ENCODE measurements at places on chromosomes 5 and 9.

DNA sequence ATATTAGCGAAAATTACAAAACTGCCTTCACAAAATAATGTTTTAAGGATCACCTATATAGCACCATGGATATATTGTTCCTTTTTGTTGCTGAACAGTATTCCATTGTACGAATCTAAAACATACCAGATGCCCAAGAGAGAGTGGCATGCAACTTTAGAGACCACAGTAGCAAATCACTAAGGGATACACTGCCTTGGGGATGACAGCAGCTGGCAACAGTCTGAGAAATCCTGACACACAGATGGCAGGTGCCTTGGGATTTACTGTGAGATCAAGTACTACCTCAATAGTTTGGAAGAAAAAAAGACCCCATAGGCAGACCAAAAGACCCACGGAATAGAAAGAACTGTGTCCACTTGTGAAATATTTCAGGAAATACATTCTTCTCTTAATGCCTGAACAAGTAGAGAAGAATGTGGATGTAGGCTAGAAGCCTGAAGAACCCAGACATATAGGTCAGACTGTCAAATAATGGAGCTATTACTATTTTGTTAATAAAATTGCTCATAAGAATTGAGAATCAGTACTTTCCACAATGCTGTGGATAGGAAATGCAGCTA lies 53.4 kb downstream of the PLPP1 start:
- DNase-seq, result no peak

- no peak for DNase-seq
Observed at GRCh38 chr9:133515615-133516255, 9.0 kb downstream of the MYMK start.

DNA sequence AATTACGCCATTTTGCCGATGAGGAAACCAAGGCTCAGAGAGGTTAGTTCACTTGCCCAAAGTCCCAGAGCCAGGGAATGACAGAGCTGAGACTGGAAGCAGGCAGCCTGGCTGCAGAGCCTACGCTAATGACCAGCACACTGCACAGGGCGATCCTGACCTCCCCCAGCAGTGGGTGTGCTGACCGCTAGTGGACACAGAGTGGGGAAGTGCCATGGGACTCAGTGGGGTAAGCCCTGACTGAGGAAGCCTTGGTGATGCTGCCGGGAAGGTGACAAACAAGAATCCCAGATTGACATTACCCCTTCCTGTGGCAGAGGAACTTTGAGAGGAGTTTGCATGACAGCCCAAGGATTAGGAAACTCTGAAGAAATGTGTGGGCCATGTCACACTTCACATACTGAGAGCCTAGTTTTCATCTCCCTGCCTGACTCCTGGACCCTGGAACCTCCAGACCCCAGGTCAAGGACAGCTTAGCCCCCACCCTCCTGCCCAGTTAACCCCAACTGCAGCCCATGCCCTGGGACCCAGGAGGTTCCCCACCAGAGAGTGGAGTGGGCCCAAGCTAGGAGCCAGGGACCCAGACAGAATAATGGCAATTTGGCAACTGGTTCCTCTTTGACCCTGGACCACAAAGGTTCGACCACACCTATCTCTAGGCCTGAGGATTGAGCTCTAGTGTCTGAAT lies 19.7 kb upstream of the CSF1R start:
- no peak for DNase-seq

DNA sequence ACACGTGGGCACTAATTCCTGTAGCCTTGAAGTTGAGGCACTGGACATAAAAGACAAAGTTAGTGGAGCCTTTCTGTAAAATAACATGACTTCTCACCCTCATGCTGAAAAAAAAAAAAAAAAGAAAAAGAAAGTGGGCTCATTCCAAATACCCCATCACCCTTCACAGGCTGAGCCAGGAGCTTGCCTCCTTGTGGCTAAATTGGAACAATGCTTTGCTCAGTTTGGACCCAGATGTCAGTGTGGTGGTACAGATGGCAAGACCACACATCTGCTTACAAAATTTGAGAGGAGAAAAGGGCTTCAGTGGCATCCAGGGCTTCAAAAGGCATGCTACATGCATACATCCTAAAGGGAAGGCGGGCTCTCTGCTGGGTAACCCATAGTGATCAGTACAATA lies 342.8 kb downstream of the EBF1 start:
- DNase-seq, result no peak

DNA sequence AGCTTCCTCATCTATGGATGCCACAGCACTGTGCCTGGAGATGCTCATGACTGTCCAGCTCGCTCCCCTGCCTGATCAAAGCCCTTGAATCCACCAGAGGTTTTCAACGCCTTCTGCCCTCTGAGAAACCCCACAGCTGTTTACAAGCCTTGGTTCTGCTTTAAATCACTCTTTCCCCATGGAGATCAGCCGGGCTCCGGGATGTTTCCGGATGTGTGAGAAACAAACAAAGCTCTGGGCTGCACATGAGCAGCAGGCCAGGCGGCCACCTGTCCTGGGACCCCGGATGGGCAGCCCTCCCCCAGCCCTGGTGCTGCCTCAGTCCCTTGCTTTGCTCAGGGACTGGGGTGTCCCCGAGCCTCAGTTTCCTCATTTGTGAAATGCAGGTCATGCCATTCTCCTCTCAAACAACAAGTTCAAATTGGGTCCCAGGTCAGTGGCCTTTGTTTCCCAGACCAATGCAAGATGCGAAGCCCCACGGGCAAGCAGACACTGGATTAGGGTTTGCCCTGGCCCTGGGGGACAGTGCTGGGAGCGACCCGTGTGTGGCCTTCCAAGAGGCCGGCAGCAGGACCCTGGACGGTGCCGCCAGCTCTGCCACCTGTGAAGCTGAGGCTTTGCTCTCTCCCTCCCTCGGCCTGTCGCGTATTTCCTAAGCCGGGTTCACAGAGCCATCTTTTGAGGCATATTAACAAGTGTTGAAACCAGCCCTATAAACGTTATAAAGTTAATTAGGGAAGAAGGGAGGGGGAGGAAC lies 42.4 kb upstream of the PHYKPL start:
- no peak for DNase-seq

DNA sequence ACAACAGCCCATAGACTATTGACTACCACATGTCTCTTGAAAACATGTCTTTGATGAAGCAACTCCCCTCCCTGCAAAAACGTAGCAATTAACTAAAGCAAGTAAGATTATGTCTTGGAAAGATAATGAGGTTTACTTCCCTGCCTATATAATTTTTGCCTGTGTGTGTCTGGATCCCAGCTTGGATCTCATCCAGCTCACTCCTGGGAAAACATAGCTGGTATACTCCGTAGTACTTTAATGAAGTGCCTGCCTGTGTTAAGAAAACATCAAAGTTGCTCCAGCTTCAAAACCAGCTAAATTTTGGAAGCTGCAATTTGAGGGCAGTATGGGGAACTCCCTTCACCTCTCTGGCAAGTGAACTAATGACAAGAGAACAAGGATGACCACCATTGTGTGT lies 182.6 kb upstream of the C9orf72 start:
- DNase-seq, result no peak

DNA sequence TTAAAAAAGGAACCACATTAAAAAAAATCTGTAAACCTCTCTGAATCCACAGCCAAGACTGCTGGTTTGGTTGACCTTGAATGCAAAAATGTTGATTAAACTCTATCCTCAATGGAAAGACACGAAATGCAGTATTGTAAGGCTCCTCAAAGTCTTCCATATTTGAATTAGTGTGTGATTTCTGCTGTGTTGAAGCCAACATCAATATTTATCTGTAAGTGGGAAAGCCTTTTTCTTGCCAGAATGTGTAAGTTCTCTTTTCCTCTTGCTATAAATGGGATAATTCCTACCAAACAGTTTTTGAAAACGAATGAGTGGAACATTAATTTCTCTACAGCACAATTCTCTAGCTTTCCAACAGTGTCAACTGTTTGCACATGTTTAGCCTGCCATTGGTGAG lies 422.1 kb upstream of the TNC start:
- no peak for DNase-seq

- DNase-seq, result no peak
Observed at GRCh38 chr5:7759257-7759871, 91.6 kb downstream of the CFAP90 start.

GRCh38 chr5:150272531-150272930 lies 17.0 kb downstream of the CAMK2A start:
- DNase-seq, result peak; percentile 15

Data from CD4-positive, alpha-beta T cell treated with Interleukin-17A for 1 hour (primary cell).